ENCODE measurements at places on chromosomes 5 and 9.
A peak's percentile ranks its signal among the peaks of the same experiment; 100 is the strongest.

- peak; percentile 81 for DNase-seq
Measured at GRCh38 chr9:120928483-120929228, 2.1 kb upstream of the TRAF1 start.

DNA sequence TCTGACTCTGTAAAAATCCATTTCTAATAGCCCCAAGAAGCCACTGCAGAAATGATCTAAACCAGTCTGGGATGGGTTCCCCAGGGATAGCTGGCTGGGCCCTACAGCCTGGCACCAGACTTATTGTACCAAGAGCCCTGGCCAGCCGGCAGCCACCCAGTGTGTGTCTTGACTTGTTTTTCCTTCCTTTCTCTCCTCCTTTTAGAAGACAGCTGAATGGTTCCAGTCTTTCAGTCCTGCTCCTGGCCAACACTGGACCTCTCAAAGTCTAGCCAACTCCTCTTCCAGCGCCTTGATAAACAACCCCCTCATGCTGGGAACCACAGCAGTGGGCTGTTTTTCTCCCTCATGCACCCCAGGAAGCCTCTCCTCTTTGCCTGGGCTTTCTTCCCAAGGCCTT lies 34.1 kb downstream of the ATOX1 start:
- no peak for DNase-seq

DNA sequence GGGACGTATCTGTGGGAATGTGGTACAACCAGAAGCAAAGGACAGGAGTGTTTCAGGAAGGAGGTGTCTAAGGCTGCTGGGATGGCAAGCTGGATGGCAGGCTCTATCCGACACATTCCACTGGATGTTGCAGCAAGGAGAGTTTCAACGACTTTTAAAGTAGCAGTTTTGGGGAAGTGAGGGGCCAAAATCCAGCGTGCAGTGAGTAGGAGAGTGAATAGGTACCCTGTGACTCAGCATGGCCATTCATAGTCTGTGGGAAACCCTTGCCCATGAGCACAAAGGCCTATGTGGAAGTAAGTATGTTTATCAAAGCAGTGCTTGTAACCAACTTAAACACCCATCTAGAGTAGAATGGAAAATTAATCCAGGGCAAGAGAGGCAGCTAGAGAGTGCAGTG lies 664.7 kb downstream of the ACTL7B start:
- DNase-seq: no peak

- peak; percentile 45 for DNase-seq
Measured at GRCh38 chr5:76303921-76304320, 99.2 kb upstream of the IQGAP2 start.

GRCh38 chr5:176658007-176658599 lies 10.8 kb downstream of the TSPAN17 start:
- DNase-seq: peak; percentile 79

- no peak for DNase-seq
Measured at GRCh38 chr9:124394596-124394995, 20.6 kb downstream of the PSMB7 start.

All from stimulated activated CD4-positive, alpha-beta T cell treated with anti-CD3 and anti-CD28 coated beads, Interleukin-15, amount 100 ng/mL, for 24 hours (primary cell).